ENCODE measurements at places on chromosomes 1 and 21.

GRCh38 chr1:58779801-58780382 is 4.0 kb downstream of the JUN start:
- peak; percentile 16 for DNase-seq

- no peak for DNase-seq
These were observed 24.6 kb downstream of the RUNX3 start for GRCh38 chr1:24905355-24905978.

DNA sequence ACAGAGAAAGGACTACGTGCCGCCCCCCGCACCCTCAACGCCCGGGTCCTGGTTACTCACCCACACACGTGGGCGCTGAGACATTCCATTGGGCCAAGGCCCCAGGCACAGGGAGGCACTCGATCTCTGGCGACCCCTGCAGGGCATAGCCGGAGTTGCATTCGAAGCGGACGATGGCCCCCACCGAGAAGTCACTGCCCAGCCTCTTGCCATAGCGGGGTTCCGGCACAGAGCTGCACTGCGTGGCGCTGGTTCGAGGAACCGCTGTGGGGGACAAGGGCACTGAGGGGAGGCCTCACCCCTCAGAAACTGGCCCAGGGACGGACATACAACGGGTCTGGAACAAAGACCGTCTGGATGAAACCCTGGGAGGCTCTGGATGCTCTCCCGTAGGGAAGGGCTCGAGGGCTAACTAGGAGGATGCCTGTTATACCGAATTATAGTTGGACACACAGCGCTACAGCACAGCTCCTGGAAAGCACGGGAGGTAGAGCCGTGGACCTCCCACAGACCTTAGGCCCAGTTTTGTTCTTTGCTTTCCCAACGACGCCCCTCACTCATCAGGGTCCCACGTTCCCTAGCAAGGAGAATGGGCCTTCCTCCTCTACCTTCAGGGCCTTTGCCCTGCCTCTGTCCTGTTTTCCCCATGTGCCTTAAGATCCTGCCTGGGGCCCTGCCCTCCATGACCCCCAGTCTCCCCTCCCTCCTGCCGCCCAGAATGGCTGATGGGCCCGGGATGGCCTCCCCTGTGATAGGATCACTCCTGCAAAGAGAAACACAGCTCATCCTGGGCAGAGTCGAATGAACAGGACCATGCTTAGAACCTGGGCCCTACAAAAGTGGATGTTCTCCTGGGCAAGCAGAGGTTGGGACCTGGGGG is 152.8 kb downstream of the ZSCAN20 start:
- DNase-seq: no peak

GRCh38 chr1:172719066-172719627 is 60.2 kb downstream of the FASLG start:
- no peak for DNase-seq

DNA sequence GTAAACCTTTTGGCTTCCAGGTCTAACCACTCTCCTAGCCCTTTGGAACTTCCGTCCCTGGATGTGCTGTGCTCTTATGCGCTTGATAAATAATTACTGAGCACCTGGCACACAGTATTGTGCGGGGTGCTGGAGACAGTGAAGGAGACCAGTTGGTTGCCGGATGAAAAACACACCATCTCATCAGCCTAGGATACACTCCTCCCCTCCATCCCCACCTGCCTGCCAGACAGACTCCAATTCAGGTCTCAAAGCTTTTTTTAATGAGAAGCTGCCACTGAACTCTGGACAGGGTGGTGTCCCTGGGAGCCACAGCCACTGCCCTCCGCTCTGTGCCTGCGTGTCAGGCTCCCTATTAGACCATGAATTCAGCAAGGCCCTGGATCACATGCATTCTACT is 9.2 kb downstream of the GNB1 start:
- DNase-seq: no peak

- DNase-seq: no peak
These were observed 135.9 kb upstream of the HMCN1 start for GRCh38 chr1:185598332-185598731.

- no peak for DNase-seq
These were observed 72.0 kb upstream of the TARDBP start for GRCh38 chr1:10940451-10940804.

DNA sequence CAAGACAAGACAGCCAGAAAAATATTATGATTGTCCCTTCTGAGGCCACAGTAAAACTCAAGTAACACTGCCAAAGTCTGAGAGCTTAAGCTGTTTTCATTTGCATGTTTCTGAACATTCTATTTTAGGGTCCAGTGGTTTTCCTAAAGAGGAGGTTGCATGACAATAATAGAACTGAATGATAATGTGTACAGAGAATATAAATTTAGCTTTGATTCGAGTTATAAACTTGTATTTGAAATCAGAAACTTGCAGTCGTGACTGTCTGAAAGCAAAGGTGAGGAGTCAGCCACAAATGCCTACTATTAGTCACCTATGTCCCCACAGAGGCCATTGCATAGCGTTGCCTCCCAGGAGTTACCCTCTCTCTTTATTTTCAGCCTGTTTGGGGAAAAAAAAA is 363.1 kb upstream of the ADGRL2 start:
- DNase-seq: no peak

DNA sequence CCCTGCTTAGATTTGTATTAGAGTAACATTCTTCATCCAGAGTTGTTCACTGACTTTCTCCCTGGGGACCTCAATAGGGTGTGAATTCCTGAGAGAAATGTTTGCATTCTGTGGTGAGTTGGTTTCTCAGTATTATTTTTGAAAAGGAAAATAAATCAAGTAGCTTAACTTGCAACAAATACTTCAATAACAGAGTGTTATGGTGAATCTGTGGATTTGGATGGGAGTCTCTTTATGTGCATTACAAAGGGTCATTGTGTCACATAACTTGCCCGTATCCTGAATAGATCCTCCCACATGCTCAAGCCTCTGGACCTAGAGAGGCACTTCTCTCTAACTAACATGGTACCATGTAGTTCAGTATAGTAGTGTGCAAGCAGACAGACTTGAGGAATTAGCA is 68.4 kb upstream of the IPO9 start:
- DNase-seq: no peak

GRCh38 chr21:27246741-27247140 is 279.9 kb upstream of the ADAMTS5 start:
- no peak for DNase-seq

GRCh38 chr1:172801771-172802322 is 142.9 kb downstream of the FASLG start:
- no peak for DNase-seq

DNA sequence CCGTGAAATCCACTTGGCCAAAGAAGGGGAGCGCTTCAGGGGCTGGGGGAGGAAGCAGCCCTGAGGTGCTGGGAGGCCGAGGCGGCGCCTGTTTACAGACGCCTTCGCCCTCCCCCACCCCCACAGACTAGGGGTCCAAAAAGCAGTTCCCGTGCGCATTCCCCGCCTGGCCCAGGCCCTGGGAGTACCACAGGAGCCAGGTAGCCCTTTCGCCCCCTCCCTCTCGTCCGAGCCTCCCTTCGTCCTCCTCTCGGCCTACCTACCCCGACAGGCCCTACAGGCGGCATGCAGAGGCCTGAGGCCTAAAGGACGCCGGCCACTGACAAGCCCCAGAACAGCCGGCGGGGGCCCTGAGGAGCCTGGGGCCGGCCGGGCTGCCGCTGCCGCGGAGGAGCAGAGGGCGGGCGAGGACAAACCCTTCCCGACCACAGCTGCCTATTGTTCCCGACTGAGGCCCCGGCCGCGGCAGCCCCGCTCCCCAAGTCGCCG is 522 bp downstream of the RC3H1 start:
- peak; percentile 22 for DNase-seq

DNA sequence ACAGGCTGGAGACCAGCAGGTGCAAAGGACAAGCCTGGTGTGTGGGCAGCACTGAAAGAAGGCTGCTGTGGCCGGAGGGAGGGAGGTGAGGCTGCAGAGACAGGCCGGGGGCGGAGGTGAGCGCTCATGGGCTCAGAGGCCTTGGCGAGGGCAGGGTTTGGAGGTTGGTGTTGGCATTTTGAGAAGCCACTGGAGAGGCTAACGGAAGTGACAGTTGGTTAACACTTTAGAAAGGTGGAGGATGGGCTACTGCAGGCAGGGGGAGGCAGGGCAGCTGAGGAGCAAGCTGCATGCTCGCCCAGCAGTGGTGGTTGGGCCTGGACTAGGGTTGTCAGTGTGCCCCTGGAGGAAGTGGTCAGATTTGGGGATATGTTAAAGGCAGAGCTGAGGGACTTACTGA is 37.5 kb downstream of the QSOX1 start:
- DNase-seq: no peak

GRCh38 chr1:75589637-75590036 is 21.3 kb downstream of the SLC44A5 start:
- DNase-seq: no peak

- no peak for DNase-seq
These were observed 22.2 kb downstream of the SGIP1 start for GRCh38 chr1:66556161-66556611.

GRCh38 chr1:86151427-86151826 is 5.1 kb downstream of the COL24A1 start:
- DNase-seq: no peak

GRCh38 chr1:198730952-198731351 is 92.1 kb downstream of the PTPRC start:
- no peak for DNase-seq

GRCh38 chr21:26110715-26111114 is 59.9 kb downstream of the APP start:
- DNase-seq: no peak

- DNase-seq: no peak
These were observed 303.1 kb upstream of the RUNX1 start for GRCh38 chr21:35352066-35352770.

DNA sequence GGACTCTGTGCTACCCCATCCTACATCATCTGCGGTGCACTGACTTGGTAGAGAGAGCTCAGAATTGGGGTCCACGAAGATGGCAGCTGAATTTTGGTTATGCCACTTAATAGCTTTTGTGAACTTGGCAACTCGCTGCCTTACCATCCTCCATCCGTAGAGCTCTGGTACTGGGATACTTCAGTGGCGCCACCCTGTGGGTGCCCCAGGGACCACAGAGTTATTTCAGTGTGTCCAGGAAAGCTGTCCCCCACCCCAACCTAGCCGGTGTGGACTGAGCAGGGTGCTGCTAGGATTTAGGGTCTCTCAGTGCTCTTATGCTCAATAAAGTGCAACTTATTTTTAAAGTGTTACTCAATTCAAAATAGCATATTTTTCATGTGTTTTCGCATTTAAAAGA is 9.0 kb upstream of the USF1 start:
- no peak for DNase-seq

DNA sequence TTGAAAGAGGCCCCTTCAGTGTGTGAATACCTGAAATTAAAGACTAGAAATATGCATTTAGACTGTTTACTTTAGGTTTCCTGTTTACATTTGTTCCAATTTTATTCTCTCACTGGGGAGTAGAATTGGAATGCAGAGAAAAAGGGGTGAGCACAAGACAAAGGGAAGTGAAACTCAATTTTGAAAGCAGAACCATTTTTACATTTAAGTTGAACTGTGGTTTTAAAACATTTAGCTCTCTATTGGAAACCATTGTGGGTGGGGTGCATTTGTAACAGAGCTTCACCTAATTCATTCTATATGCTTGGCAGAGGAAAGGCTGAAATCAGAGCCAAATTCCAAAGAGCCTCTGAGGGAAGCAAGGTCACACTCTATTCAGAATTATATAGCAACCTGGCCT is 235.3 kb upstream of the C1orf105 start:
- DNase-seq: no peak

DNA sequence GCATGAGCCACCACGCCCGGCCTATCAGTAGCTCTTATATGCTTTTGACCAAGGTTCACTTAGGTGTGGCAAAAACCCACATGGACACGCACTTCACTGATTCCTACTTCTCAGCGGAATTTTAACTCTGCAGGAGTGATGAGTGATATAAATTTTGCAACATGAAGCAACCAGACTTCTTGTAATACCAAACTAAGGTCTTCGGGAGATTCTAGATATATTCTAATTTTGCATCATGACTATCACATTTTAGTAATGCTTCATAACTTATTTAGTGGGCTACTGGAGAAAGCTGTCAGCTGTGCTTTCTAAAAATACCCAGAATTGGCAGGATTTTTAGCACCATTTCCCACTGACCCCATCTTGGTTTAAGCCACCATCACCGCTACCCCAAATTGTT is 27.8 kb downstream of the RHCE start:
- no peak for DNase-seq

DNA sequence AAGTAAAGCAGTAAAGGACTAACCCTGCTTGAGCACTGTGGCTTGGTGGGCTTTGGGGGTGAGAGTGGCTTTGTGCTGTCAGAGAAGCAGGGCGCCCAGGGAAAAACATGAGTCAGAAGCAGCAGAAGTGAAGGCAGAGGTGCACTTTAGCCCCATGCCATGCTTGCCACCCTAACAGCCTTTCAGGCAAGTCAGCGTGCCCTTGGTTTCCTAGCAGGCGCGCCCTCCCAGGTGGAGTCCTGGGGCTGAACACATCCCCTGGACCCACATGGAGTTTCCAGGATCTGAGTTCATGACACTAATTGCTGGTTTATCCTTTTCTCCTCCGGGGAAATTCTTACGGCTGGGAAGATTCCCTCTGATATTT is 106.6 kb downstream of the TLR5 start:
- no peak for DNase-seq

GRCh38 chr1:60065199-60065598 is 8.4 kb downstream of the C1orf87 start:
- DNase-seq: no peak

- no peak for DNase-seq
These were observed 30.1 kb downstream of the DHX9 start for GRCh38 chr1:182869241-182869666.

- no peak for DNase-seq
These were observed 57.6 kb downstream of the TGFB2 start for GRCh38 chr1:218402786-218403120.

GRCh38 chr1:29651684-29652665 is 415.7 kb downstream of the PTPRU start:
- DNase-seq: no peak

- no peak for DNase-seq
These were observed 87.7 kb upstream of the TNFSF4 start for GRCh38 chr1:173294843-173295242.

GRCh38 chr1:224739303-224739996 is 123.3 kb downstream of the CNIH3 start:
- no peak for DNase-seq

DNA sequence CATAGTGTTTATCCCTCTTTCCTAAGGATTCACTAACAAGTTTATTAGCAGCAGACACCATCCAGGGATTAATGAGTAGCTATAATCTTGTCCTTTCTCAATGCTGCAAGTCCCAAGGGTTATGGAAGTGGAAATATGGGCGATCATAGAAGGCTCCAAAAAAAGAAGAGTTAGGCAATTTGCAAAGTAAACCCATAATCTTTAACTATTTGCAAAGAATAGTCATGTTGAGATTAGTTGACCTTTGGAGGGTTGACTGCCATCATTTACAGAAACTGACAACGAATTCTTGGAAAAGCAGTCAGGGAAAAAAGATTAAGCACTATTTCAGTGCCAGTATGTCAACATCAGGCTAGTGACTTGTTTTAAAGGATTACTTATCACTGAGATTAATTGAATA is 169.9 kb downstream of the KCNT2 start:
- no peak for DNase-seq

DNA sequence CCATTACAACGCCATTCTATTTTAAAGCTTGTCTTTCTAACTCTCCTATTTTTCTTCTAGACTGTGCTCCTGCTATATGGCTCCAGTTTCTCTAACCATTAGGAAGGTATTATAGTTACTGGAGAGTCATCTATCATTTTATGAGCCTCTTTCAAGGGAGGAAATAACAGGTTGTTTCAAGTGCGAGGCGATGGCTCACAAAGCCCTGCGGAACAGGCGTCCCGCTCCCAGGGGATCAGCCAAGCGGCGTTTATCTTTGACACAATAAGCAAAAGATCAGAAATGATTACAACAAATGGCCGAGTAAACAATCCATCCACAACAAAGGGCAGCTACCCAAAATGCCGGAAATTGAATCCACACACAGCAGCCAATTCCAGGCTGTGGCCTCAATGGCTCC is 249.5 kb upstream of the POU3F1 start:
- no peak for DNase-seq
